ENCODE measurements at places on chromosomes 5 and 9. TPM values are rescaled to one million over a fixed set of nuclear protein-coding genes. Genes with fewer than 3 reads are reported as not detected.

Gene MEIKIN
- not detected for total RNA-seq

Gene ST8SIA4
- total RNA-seq: under 0.01 TPM

Gene STING1
- total RNA-seq: 3.2 TPM

Gene ANKRD20A1
- not detected for total RNA-seq

Gene CCDC192
- total RNA-seq: not detected

Gene GPR150
- total RNA-seq: 0.24 TPM

Gene GFI1B
- not detected for total RNA-seq

Gene FRRS1L
- total RNA-seq: not detected

Gene PRR7
- 5.3 TPM for total RNA-seq

Gene TPPP
- 0.48 TPM for total RNA-seq

Gene PDE6A
- total RNA-seq: under 0.01 TPM

Gene C7
- total RNA-seq: not detected

Gene CYSRT1
- 6.0 TPM for total RNA-seq

Gene CAVIN4
- under 0.01 TPM for total RNA-seq

Gene IFNB1
- total RNA-seq: not detected

Gene CDC25C
- total RNA-seq: not detected

Gene AQP3
- 18.3 TPM for total RNA-seq

Gene TLN1
- 92.3 TPM for total RNA-seq

Gene KIF4B
- not detected for total RNA-seq

Gene GABRA1
- total RNA-seq: not detected

Gene DND1
- total RNA-seq: not detected

Gene ADAMTS12
- total RNA-seq: not detected

Gene SLC1A1
- total RNA-seq: 8.2 TPM

Gene GPR151
- not detected for total RNA-seq

Gene LCN12
- total RNA-seq: not detected

Gene TSSK1B
- 0.21 TPM for total RNA-seq

Gene RORB
- total RNA-seq: 0.21 TPM

Gene CCL27
- total RNA-seq: not detected

Gene CPLANE1
- 9.2 TPM for total RNA-seq

Gene BTNL8
- total RNA-seq: not detected

Gene LRRC19
- not detected for total RNA-seq

Gene KLHL3
- 1.1 TPM for total RNA-seq

Gene AK8
- 0.48 TPM for total RNA-seq

Gene SLC22A4
- total RNA-seq: under 0.01 TPM

Gene HMGCR
- total RNA-seq: 121 TPM

Gene SEMA6A
- 7.2 TPM for total RNA-seq

Gene ANKRD18B
- total RNA-seq: 16.6 TPM

Gene OSMR
- total RNA-seq: 38.8 TPM

Gene ZNF354C
- 1.9 TPM for total RNA-seq

Gene BARHL1
- not detected for total RNA-seq

Data from tracheal epithelial cell (primary cell).